PC-9 (cell line): ENCODE measurements at places on chromosomes 5 and 9. TPM values are rescaled to one million over a fixed set of nuclear protein-coding genes. Genes with fewer than 3 reads are reported as not detected.

The TMEM232 gene
- total RNA-seq, result 0.65 and 1.1 TPM in 2 replicates

The OGN gene
- total RNA-seq, result not detected in 2 replicates

The TSLP gene
- total RNA-seq, result not detected in 2 replicates

The DOK3 gene
- total RNA-seq, result 12.2 and 12.3 TPM in 2 replicates

The PRELID1 gene
- 189 and 209 TPM in 2 replicates for total RNA-seq

The PTGES gene
- 116 and 119 TPM in 2 replicates for total RNA-seq

The SLC6A7 gene
- 0.25 TPM in 1 of 2 replicates, not detected in the other for total RNA-seq

The ORM1 gene
- total RNA-seq, result not detected in 2 replicates

The CER1 gene
- not detected in 2 replicates for total RNA-seq

The PCDHA4 gene
- total RNA-seq, result not detected in 2 replicates

The FBP2 gene
- not detected in 2 replicates for total RNA-seq
